SK-N-MC (cell line): ENCODE measurements at places on chromosomes 6 and 20.

GRCh38 chr20:17622086-17622850 is 52.4 kb downstream of the DSTN start:
- no peak for DNase-seq

GRCh38 chr6:74610352-74610751 is 595.5 kb downstream of the COL12A1 start:
- no peak for DNase-seq

GRCh38 chr6:2510316-2510715 is 240.4 kb downstream of the MYLK4 start:
- no peak for DNase-seq

DNA sequence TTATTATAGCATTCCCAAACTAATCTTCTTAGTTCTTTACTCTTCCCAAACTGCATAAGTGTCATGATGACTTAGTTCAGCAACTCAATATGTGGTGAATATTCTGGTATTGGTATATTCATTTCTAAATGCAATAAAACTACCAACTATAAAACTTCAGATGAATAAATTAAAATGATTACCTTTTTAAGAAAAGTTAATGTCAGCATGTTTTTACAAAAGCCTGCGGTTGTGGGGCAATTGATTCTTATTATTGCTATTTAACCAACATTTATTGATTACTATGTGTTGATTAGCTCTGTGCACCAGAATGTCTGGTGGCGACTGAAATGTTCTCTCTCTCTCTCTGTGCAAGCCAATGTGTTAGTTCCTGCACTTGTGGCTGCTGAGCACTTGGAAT is 5.0 kb upstream of the SLC22A3 start:
- DNase-seq = no peak

DNA sequence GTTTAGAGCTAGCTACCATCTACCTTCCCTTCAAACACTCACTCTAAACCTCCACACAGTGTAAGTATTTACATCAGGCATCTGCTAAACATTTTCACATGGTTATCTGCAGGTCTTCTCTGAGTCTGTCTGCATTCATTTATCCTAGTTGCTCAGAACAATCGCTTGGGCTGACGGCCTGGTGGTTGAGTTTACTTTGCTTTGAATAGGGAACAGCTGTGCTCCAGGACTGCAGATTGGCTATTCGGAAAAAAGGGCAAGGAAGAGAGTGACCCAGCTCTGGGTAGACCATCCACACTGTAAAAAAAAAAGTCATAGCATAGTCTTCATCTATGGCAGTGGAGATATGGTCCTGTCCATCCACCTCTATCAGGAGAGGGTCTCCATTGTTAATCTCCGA is 115.3 kb upstream of the ESR1 start:
- DNase-seq = no peak

- DNase-seq = no peak
These were observed 4.3 kb downstream of the HMGN3 start for GRCh38 chr6:79230149-79230548.

- no peak for DNase-seq
These were observed 117.9 kb downstream of the ISM1 start for GRCh38 chr20:13338999-13339411.
